CD8-positive, alpha-beta memory T cell (primary cell): ENCODE measurements at places on chromosomes 12 and 14.

DNA sequence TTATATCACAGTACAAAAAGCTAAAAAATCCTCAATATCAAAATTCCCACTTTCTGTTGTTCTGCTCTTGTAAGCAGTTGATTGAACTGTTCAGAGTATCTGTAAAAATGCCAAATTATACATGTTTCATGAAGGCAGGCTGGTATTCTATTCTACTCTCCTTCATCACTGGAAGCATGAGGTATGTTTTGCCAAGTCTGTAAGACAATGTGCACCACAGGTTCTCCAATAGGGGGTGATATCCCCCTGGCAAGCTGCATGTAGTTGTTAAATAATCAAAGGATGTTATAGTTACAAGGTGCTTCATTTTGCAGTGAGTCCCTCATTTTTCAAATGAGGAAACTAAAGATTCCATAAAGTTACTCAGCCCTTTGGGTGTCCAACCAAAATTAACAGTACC, 15.1 kb upstream of the NEK9 start:
- DNase-seq, result peak; percentile 51

GRCh38 chr14:39939023-39939422, 506.8 kb upstream of the FBXO33 start:
- DNase-seq, result no peak

DNA sequence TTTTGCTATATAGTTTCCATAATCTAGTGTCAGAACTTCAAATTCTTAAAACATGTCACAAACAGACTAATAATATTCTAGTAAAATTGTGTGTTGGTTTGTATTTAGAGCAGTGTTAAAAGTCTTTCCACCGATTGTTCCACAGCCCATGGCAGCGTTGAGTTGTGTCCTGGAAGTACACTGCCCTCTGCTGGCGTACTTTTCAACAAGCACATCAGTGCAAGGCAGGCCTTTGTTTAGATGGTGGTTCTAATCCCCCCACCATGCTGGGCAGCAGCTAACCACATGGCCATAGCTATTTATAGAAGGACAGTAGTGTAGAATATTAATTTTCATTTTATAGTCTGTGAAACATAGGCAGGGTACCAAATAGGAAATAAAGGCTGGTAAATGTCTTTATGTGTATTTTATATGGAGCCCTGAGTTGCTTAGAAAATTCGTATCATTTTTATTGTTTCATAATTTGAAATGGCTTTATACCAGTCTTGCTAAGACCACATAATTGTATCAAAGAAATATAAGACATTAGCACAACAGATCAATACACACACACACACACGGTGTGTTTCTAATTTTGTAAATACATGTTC, 235.4 kb downstream of the SEC23A start:
- DNase-seq, result peak; percentile 19

DNA sequence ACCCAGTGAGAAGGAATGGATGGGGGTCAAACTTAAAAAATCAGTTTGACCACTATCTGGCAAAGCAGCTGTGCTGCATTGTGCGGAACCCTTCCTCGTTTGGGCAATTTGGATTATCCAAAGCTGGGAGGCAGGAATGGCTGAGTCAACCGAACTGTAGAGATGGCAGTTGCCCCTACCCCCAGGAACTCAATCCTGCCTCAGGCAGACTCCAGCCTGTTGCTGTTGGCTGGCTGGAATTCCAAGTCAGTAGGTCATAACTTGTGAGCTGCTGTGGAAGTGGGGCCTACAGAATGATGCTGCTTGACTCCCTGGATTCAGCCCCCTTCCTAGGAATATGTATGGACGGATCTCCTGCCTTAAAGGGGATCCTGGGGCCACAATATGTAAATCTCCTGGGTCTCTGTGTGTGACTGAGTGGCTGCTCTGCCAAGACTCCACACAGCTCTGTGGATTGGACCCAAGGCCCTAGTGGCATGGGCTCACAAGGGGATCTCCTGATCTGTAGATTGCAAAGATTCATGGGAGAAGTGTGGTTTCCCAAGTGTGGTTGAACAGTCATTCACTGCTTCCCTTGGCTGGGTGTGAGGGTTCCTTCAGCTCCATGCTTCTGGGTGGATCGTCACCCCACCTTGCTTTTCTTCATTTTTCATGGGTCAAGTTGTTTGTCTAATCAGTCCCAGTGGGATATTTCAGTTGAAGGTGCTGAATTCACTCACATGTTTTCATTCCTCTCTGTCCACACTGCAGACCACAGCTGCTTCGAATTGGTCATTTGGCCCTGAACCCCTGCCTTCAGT, 19.2 kb downstream of the LUM start:
- no peak for DNase-seq

DNA sequence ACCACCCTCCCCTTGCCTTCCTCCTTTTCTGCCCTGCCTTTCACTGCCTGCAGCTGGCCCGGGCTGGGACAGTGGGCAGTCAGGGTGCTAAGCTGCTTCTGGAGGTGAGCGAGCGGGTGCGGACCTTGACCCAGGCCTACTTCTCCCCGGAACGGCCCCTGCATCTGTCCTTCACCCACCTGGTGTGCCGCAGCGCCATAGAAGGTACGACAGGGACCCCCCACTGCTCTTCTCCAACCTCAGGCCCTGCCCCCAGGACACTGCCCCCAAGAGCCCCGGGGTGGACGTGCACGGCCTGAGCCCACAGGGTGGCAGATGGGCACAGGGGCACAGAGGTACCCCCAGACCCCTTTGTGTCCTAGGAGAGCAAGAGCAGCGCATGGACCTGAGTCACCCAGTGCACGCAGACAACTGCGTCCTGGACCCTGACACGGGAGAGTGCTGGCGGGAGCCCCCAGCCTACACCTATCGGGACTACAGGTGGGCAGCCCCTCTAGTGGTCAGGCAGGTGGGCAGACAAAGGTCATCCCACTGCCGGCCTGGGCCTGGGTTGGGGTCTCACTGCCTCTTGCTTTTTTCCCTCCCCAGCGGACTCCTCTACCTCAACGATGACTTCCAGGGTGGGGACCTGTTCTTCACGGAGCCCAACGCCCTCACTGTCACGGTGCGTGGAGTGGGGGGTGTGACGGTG, 3.2 kb upstream of the GNB3 start:
- no peak for DNase-seq

DNA sequence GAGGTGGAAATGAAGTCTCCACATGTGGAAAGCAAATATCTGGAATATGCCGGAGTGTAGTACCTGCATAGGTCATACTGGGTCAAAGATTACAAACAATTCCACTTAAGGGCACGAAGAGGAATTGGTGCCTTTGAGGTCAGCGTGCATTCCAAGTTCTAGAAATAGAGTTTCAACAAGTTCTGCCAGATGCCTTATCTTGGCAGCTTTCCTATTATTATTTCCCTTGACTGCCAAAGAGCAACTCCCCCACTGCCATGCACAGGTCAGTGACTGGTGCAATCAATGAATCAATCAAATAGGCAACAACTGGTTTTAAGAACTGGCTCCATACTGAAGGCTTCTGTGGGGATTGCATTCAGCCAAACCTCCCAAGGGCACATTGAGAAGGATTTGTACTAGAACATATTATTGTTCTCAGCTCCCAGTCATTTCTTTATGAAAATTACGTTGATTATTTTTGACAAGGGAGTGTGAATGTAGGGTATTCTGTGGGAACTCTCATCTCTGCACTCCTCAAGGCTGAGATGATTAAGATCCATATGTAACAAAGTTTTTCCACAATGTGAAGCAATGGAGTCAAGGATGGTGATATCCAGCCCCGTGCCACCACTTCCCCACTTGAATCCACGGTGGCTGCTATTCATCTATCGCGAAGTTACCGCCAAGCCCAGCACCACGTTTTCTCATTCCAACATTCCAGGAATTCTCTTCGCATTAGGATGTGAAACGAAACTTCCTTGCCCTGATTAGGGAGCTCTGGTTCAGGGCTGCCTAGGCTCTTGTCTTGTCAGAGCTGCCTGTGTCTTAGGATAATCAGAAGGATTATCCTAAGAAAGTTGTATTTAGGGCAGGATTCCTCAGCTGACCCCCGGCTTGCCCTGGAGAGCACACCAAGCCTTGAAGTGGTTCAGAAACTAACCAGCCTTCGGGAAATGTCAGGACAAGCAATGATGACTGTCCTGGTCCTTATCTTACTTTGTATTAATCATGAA, 115.1 kb upstream of the PCED1B start:
- DNase-seq, result no peak

GRCh38 chr14:68527329-68527851, 265.5 kb downstream of the ZFP36L1 start:
- DNase-seq, result no peak
